ENCODE measurements at places on chromosomes 5 and 9.

DNA sequence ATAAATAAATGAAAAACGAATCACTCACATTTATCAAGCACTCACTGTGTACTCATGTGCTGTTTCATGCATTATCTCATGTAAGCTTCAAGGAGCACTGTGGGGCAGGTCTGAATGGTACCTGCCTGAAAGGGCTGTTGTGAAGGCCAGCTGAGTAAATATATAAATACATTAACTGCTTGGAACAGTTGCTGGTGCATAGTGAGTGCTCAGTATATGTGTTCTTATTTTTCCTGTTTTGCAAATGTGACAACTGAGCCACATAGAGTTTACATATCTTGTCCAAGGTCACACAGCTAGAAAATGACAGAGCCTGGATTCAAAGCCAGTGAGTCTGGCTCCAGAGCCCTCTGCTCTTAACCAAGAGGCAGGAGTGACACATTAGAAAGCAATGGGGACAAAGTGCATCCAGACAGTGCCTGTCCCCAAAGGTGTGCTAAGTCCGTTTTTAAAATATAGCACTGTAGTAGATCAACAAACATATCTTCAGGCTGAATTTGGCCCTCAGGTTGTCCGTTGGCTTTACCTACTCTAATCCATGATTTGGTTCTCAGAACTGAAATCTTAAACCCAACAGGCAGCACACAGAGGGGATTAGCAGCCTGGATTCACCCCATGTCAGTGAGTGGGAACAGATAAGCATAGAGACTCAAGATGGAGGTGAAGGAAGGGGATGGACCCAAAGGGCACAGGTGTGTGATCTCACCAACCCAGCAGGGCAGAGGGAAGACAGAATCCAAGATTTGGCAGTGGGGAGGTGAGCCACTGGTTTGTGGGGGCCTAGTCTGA lies 70.8 kb downstream of the WWC1 start:
- no peak for DNase-seq

GRCh38 chr5:135600971-135601381 lies 22.2 kb upstream of the CXCL14 start:
- DNase-seq = no peak

GRCh38 chr9:15959663-15960062 lies 406.8 kb downstream of the CCDC171 start:
- no peak for DNase-seq

- DNase-seq = no peak
These were observed 412.4 kb downstream of the NTRK2 start for GRCh38 chr9:85081963-85082362.

- DNase-seq = no peak
These were observed 59.7 kb downstream of the CARTPT start for GRCh38 chr5:71778678-71779276.

GRCh38 chr9:98983295-98984268 lies 39.9 kb downstream of the COL15A1 start:
- no peak for DNase-seq

DNA sequence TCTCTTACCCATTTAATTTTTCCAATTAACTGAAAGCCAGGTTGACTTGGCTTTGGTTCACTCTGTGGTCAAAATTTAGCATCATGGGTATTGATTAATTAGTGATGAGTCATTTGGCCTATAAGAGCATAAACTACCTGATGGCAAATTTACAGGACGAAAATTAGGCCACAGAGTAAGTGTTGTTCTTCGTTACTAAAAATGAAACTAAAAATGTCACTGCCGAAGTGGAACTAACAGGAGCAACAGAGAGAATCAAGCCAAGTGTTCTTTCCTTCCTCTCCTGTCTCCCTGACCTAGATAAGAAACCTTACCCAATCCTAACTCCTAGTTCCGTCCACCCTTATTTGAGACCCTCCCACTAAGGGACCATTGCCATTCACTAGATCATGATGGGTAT lies 176.9 kb downstream of the RAB3C start:
- DNase-seq = no peak

DNA sequence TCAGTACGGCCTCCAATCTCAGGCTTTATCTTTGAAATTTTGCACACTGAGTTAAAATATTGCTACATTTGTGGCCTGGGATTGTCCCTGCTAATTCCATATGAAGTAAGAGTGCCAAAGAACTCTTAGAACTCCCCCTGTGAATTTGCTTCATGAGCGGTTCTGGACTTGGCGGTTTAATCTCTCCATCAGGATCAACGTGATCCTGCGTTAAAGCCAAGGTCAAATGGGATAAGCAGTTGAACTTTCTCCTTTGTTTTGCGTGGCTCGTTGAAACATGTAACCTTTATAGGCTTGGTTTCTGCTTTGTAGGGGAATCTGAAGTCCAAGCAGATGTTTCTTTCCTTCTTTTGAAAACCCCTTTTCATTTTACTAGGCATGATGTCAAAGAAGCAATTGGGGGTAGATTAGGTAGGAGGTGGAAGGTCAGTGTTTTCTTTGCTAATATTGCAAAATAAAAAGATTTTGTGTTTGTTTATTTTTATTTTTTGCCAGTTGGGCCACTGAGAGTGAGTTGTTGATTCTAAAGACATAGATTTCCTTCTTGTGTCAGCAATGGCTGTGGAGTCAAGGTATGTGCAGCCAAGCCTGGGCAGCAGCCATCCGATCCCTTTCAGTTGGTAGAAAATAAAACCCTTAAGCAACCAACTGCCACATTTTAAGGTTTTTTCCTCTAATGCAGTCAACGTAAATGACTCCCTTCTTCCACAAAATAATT lies 390.8 kb downstream of the NNT start:
- no peak for DNase-seq

DNA sequence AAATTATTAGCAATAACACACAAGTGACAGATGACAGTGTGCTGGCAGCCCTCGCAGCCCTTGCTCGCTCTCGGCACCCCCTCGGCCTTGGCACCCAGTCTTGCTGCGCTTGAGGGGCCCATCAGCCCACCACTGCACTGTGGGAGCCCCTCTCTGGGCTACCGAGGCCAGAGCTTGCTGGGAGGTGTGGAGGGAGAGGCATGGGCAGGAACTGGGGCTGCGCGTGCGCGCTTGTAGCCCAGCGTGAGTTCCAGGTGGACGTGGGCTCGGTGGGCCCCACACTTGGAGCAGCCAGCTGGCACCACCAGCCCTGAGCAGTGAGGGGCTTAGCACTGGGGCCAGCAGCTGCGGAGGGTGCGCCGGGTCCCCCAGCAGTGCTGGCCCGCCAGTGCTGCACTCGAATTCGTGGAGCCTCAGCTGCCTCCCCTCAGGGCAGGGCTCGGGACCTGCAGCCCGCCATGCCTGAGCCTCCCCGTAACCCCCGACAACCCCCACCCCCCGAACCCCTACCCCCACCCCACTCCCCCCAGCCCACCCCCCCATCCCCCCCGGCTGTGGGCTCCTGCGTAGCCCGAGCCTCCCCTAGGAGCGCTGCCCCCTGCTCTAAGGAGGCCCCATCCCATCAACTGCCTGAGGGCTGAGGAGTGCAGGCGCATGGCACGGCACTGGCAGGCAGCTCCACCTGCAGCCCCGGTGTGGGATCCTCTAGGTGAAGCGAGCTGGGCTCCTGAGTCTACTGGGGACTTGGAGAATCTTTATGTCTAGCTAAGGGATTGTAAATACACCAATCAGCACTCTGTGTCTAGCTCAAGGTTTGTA lies 240.9 kb downstream of the TRIM36 start:
- no peak for DNase-seq

DNA sequence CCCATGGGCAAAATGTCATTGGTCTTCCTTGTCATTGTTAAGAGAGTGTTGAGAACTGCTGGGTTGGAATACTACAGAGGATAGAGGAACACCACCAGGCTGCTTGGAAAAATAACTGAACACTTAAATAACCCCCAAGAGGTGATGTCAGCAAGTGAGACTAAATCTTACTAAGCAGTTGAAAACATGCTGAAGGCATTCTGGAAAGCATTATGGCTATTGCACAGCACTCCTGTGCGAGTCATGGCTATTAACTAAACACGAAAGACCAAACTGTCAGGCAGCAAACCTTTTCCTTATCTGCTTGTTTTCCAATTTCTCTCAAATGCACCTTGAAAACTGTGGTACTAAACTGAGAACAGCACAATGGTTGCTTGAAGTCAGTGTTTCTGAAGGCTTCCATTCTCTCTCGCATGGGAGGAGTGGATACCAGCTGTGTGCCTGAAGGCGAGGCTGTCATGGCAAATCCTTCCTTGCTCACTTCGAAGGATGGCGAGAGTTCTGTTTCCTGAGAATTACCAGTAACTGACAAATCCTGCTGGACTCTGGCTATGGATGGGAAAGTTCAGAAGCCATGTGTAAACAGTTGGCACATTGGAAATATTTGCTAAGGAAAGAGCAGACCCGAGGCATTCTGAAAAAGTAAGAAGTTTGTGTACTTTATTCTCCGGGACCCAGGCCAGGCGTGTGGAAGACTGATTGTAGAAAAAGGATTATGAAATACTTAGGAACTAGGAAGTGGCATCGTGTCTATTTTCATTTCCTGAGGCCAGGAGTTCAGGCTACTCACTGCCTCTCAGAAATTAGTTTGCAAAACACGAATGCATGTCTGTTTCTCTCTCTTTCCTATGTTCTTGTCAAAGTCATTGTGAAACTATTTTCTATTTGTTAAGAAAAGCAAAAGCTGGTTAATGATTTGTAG lies 182.1 kb downstream of the DMRT2 start:
- DNase-seq = no peak

- DNase-seq = no peak
These were observed 16.2 kb downstream of the NDUFS4 start for GRCh38 chr5:53576674-53577073.

DNA sequence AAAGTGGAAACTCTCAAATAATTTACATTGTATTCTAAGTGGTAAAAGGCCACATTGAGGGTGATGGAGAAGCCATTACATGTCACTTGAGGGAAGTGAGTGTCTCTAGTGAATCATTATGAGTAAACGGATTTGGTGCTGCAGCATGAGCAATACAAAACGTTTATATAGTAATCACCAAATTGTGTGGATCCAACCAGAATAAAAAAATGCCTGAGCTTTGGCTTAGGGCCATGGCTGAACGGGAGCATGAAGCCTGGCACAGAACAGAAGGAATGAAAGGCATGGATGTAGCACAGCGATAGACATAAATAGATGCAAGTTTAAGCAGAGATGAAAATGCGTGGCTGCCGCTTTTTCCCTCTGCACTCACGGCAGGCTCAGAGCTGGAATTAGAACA lies 58.3 kb downstream of the PTTG1 start:
- no peak for DNase-seq

DNA sequence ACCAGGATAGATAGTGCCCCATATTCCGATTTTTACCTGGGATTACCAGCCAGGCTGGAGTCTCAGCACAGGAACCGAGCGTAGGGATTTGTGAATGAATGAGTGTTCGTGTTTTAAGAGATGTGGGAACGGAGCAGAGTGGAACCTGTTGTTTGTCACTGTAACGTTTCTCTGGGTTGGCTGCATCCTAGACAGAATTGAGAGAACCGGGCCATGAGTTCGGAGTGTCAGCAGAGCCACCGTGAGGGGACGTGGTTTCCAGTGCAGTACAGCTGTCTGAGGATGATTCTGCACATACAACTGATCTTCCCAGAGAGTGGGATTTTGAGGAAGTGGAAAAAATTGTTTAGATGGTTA lies 1.2 kb downstream of the PDE8B start:
- no peak for DNase-seq

DNA sequence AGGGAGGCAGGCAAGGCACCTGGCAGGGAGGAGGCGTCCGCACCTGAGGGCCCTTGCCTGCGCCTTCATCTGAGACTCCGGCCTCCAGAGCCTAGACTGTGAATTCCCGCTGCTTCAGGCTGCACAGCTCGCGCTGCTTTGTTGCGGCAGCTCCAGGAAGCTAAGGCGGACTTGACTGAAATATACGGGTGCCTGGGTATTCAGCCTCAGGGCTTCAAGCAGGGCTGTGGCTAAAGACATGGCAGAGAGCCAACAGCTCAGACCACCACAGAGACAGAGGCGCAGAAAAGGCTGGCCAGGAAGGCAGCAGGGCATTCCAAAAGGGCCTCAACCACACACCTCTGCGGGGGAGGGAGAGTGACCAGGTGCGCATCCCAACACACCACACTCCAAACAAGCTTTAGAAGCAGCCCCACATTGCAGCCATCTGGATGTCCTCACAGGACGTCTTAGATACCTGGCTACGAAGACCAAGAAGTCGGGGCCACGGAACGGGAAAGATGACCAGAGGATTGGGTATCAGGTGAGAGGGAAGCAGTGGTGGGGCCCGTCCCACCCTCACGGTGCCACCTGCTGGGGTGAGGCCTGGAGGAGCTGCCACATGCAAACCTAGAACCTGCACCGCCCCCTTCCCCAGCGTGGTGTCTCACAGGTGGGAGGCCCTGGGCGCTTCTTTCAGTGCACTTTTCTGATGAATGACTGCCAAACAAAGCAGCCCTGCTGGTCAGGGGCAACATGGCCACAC lies 1.7 kb upstream of the DPH7 start:
- no peak for DNase-seq

DNA sequence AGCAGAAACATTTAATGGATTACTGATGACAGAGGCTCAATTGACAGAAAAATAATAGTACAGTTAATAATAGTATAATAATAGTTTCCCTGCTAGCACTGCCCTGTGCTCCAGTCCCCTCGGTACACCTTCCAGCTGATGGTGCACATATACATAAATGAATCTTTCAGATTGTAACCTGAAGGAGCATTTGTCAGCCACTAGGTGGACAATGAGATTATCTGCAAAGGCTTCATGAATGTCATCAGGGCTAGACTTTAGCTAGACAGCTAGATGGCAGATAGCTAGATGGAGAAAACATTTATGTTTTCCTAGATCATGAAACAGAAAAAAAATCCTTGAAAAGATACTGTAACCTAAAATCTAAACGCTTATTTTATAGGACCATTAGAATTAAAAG lies 304.4 kb upstream of the SMC2 start:
- DNase-seq = no peak

DNA sequence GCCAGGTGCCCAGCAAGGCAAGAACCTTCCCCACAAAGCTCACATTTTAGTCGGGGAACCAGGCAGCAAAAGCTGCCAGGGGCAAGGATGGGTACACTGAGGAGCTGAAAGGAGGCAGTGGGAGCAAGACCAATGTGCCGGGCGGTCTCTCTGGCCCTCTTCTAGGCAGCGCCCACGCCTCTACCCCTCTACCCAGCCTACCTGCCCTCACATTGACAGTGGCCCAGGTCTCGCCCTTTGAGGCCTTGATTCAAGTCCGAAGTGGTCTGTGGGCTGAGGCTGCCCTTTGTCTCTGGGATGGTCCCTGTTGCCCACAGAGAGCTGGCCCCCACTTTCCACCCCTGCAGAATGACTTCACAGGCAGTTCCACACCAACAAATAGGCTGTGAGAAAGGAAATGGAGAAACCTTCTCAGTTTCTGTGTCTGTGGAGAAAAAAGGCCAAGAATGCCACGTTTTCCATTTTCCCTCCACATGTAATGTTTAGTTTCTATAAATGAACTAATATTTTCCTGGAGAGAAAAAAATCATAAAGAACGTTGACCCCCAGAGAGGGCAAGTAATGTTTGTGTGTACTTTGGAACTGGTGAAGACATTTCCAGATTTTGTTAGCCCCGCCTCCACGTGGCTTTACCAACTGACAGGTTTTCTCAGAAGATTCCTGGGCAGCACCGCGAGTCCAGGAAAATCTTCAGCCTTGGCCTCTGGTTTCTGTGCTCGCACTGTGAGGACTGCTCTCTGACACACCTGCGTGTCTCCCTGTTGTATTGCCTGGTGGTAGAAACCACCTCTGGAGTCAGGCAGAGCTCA lies 57.4 kb upstream of the ANGPTL2 start:
- no peak for DNase-seq
